Stimulated activated CD4-positive, alpha-beta T cell treated with anti-CD3 and anti-CD28 coated beads, TNF-alpha, amount 100 ng/mL, for 24 hours (primary cell): ENCODE measurements at places on chromosomes 2 and 18.

- no peak for DNase-seq
Observed at GRCh38 chr2:79798776-79799175, 285.9 kb downstream of the CTNNA2 start.

DNA sequence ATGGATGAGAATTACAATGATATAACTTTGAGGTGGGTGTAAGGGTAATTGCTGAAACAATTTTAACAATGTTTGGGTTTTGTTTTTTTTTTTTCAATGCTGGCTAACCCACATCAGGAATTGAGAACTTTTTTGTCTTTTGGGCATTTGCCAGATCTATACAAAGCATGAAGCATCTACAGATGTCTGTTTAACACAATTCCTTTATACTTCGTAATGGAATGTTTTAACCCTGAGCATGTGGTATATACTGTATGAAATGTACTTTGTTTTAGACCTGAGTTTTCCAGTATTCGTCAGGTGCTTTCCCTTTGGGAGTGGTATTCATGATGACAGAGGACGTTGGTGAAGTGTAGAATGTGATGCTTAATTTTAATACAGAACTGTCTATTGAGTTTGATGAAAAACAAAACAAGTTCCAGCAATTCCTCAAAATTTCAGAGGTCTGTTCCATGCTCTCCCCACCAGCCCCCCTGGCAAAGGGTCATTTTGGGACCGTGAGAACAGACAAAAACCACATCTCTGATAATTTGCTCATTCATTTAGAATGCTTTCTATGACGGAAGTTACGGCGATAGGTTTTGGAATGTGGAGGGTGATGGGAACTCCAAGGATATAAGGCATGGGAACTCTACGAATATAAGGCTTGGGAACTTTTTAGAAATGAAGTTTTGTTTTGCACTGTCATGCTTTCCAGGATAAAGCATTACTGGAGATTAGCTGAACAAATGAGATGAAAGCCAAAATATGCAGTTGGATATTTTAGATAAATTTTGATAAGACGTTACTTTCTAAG, 14.1 kb downstream of the LIMS1 start:
- DNase-seq = no peak

- no peak for DNase-seq
Observed at GRCh38 chr18:68445668-68446426, 269.1 kb downstream of the TMX3 start.

GRCh38 chr18:59067873-59068272, 71.8 kb upstream of the SEC11C start:
- no peak for DNase-seq
